ENCODE measurements at places on chromosomes 3 and 15.
A peak's percentile ranks its signal among the peaks of the same experiment; 100 is the strongest.

GRCh38 chr3:53357458-53357857 is 10.1 kb upstream of the DCP1A start:
- no peak for DNase-seq

- DNase-seq = no peak
Observed at GRCh38 chr3:111972891-111973290, 5.9 kb upstream of the ABHD10 start.

DNA sequence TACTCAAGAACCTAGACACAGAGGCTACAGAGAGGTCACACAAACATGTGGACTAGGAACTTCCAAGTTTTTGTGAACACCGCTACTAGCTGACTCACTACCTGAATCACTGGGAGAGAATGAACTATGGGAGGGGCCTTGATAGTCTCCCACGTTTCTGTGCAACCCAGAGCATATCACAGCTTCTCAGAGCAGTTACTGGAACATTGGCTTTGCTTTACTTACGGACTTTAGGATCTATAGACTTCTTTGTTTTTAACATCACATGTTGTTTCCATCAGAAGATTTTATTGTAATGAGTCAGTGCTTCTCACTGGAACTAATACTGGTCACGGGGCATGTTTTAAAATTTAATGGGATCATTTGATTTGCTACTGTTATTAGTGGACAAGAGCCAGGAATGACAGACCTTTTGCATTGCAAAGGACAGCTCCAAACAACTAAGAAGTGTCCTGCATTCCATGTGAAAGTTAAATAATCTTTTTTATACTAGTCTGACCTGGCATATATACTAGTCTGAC is 35.6 kb downstream of the RTP4 start:
- DNase-seq = peak; percentile 92

DNA sequence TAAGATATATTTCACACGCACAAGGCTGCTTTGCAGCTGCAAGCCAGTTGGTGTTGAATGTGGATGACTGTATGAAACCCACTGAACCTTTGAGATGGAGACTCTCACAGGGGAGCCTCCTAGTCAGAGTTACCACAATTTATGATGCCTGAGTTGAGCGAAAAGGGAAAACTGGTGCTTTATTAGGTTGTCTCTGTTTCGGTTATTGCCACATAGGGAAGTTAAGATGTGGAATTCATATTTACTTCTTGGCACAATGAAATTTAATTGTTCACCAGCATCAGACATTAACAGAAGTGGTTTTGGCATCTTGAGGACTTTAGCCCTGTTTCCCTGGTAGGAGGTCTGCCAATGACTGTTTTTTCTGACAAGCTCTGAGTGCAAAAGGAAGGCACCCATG is 358.2 kb downstream of the SQOR start:
- no peak for DNase-seq

DNA sequence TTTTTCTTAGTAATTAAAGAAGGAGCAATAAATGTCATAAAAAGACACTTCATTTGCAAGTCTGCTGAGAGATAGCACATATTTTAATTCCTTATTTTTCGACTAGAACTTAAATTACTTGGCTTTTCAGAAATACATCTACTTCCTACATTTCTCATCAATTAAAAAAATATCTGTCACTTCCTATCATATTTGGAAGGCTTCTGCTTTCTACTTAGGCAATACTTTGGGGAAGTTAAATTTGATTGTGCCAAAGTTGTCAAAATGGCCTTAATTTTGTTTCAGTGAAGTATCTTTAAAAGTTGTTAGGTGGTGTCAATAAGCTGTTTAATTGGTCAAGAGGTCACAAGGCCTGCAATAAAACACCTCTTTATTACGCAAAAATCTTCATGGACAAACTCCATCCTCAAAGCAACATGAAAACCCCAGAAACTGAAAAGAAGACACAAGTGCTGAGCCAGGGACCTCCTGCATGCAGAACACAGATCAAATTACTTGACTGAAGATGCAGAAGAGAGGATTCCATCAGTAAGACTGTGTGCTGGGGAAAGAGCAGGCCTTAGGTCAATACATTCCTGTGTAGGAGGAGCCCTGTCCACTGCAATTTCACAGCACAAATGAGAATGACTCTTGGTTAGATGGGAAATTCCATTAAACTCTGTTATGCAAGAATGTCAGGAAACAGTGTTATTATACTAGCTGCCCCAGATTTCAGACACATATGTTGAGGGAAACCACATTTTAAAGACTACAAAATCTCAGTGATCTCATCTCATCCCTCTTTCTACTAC is 48.0 kb upstream of the FSTL1 start:
- DNase-seq = peak; percentile 93

DNA sequence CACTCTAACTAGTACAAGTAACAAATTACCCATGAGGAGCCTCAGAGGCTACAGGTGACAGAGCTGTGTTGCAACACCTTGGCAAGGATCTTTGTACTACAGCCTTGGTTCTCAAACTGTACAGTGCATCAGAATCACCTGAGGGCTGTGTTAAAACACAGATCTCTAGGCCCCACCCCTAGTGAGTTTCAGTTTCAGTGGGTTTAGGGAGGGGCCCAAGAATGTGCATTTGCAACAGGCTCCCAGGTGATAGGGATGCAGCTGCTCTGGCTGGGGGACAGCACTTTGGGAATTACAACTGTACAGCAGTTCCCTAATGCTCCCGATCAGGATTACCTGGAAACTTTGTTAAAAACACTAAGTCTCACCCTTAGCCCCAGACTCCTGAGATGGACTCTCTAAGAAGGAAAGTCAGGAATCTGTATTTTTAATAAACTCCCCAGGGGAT is 66.1 kb upstream of the NR2F2 start:
- DNase-seq = no peak

DNA sequence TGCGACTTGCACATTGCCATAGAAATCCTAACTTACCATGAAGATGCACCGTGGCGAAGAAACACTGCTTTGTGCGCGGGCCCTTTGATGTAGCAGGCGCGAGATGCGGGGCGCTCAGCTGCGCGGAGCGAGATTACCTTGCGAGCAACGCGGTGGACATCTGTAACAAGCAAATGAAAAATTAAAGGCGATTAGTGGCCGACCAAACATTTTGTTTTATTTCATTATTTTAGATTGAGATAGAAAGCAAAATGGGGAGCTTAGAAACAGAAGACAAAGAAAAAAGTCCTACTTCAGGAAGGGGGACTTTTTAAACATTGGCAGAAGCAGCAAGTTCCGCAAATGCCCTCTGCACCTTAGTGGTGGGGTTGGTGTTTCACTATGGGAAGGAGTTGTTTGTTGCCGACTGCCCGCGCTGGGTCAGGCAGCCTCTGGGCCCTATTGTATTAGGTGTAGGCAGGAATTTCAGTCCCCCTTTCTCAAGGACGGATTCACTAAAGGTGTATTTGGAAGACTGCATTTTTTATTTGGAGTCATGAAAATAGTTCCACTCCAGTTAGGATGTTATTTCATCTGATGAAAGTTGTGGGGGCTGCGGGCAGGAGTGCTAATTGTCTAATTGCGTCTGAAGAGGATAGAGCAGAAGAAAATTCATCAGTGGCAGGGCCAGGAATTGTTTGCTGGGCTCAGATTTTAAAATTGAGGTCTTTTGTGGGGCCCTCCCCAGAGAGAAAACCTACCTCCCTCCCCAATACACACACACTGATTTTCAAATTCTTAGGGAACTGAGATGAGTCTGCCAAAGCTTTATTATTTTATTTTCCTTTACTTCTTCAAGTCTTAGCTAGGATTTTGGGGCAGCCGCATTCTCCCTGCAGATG is 17.4 kb downstream of the ZIC4 start:
- no peak for DNase-seq

DNA sequence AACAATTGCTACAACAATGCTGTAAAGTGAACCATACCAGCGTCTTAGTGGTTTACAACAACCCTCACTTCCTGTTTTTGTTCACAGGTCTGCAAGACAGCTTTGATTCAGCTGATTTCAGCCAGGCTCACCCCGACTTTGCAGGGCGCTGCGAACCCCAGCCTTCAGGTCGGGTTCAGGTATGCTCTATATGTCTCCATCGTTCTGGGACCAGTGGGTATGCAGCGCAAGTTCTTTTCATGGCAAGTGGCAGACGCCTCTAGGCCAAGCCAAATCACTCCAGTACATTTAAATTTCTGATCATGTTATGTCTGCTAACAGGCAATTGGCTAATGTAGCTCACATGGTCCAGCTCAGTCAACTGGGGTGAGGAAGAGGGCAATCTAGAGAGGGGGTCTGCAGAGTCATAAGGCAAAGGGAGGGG is 52.4 kb upstream of the RGMA start:
- DNase-seq = no peak

Measured in HS-5 (cell line).